ENCODE measurements at places on chromosomes 2 and 18. TPM values are rescaled to one million over a fixed set of nuclear protein-coding genes. Genes with fewer than 3 reads are reported as not detected.

ASIC4 gene
- not detected for polyA plus RNA-seq

CHRNA1 gene
- polyA plus RNA-seq, result not detected

AFF3 gene
- 6.4 TPM for polyA plus RNA-seq

CCDC121 gene
- 2.7 TPM for polyA plus RNA-seq

CREG2 gene
- polyA plus RNA-seq, result 0.73 TPM

EFHD1 gene
- polyA plus RNA-seq, result 0.15 TPM

DSC3 gene
- not detected for polyA plus RNA-seq

APOB gene
- not detected for polyA plus RNA-seq

NMUR1 gene
- polyA plus RNA-seq, result not detected

APCDD1 gene
- polyA plus RNA-seq, result 3.3 TPM

CXCR4 gene
- 6.1 TPM for polyA plus RNA-seq

ZNF521 gene
- polyA plus RNA-seq, result 4.3 TPM

SERPINB3 gene
- not detected for polyA plus RNA-seq

SLC23A3 gene
- not detected for polyA plus RNA-seq

RNU2-63P gene
- not detected for polyA plus RNA-seq

HAAO gene
- not detected for polyA plus RNA-seq

KRTCAP3 gene
- 12.7 TPM for polyA plus RNA-seq

FIGN gene
- 11.4 TPM for polyA plus RNA-seq

LNPK gene
- 54.5 TPM for polyA plus RNA-seq

ALPP gene
- polyA plus RNA-seq, result not detected

NOTO gene
- polyA plus RNA-seq, result not detected

RNF125 gene
- not detected for polyA plus RNA-seq

IL1B gene
- not detected for polyA plus RNA-seq

GPBAR1 gene
- not detected for polyA plus RNA-seq

NEU4 gene
- not detected for polyA plus RNA-seq

LAMA3 gene
- not detected for polyA plus RNA-seq

TBR1 gene
- not detected for polyA plus RNA-seq

YIPF4 gene
- 44.6 TPM for polyA plus RNA-seq

SDC1 gene
- polyA plus RNA-seq, result 9.0 TPM

COLEC11 gene
- polyA plus RNA-seq, result 46.8 TPM

STK11IP gene
- polyA plus RNA-seq, result 0.06 TPM

ZSWIM2 gene
- not detected for polyA plus RNA-seq

PLA2R1 gene
- 4.9 TPM for polyA plus RNA-seq

NFATC1 gene
- 0.91 TPM for polyA plus RNA-seq

POTEC gene
- polyA plus RNA-seq, result not detected

OSBPL1A gene
- polyA plus RNA-seq, result 151 TPM

AGBL5 gene
- polyA plus RNA-seq, result 2.3 TPM

PAX3 gene
- 8.8 TPM for polyA plus RNA-seq

KCNG2 gene
- polyA plus RNA-seq, result not detected

KHK gene
- polyA plus RNA-seq, result 1.3 TPM

GTF3C2 gene
- polyA plus RNA-seq, result 20.5 TPM

SOCS6 gene
- polyA plus RNA-seq, result 5.0 TPM

USP40 gene
- 12.2 TPM for polyA plus RNA-seq

FEV gene
- not detected for polyA plus RNA-seq

SCYGR4 gene
- not detected for polyA plus RNA-seq

NPAS2 gene
- polyA plus RNA-seq, result 1.7 TPM

GKN1 gene
- 2.8 TPM for polyA plus RNA-seq

ALMS1 gene
- polyA plus RNA-seq, result 0.85 TPM
